ENCODE measurements at places on chromosomes 5 and 9. TPM values are rescaled to one million over a fixed set of nuclear protein-coding genes. Genes with fewer than 3 reads are reported as not detected.

Gene PCDHB13
- total RNA-seq = 0.14 TPM

Gene CDK5RAP2
- 15.3 TPM for total RNA-seq

Gene ARHGEF39
- total RNA-seq = 5.5 TPM

Gene KIF12
- total RNA-seq = 1.1 TPM

Gene RASGRF2
- total RNA-seq = 1.3 TPM

Gene IL9
- not detected for total RNA-seq

Gene NMUR2
- not detected for total RNA-seq

Gene LHX2
- not detected for total RNA-seq

All from airway epithelial cell (primary cell).